ENCODE measurements at places on chromosomes 1 and 21.

GRCh38 chr1:222263791-222264190, 284.1 kb downstream of the HHIPL2 start:
- DNase-seq, result no peak

GRCh38 chr1:19321071-19321470, 8.9 kb downstream of the SLC66A1 start:
- DNase-seq, result no peak

DNA sequence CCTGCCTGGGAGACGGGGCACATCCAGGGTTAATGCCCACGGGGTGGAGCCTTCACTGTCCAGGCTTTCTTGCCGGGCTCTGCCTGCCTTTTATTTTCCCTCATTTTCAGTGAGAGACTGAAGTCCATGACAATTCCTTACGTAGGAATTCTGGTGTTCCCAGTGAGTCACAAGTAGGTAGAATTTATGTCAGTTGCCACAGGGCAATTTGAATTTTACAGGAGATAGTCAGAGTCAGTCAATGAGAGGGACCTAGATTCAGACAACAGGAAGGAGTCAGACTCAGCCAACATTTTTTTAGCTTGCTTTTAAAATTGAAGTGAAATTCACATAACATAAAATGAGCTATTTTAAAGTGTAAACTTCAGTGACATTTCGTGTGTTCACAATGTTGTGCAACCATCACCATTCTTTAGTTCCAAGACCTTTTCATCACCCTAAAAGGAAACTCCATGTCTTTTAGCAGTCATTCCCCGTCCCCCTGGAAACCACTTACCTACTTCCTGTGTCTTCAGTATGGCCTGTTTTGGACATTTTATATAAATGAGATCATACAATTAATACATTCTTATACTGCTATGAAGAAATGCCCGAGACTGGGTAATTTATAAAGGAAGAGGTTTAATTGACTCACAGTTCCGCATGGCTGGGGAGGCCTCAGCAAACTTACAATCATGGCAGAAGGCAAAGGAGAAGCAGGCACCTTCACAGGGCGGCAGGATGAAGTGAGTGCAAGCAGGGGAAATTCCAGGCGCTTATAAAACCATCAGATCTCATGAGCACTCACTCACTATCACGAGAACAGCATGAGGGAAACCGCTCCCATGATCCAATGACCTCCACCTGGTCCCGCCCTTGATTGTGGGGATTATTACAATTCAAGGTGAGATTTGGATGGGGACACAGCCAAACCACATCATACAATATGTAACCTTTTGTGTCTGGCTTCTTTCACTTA, 14.6 kb downstream of the AJAP1 start:
- no peak for DNase-seq

GRCh38 chr1:115258302-115258866, 79.7 kb downstream of the NGF start:
- DNase-seq, result no peak

DNA sequence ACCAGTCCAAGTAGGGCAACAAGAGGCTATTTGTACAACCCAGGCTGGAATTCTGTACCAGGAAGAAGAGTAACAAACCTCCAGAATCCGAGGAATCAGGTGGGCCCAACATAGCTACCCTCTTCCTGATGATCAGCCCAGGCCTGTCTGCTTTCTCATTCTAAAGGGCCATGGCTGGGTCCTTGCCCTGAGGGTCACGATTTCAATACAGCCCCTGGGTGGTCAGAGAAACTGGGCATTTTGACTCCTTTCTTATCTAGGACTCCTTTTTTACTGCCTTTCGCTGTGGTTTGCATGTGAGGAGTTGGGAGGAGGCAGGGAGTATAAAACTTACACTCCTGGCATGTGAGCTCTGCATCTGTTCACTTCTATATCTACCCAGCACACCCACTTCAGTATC, 164.9 kb upstream of the COA6 start:
- DNase-seq, result no peak

DNA sequence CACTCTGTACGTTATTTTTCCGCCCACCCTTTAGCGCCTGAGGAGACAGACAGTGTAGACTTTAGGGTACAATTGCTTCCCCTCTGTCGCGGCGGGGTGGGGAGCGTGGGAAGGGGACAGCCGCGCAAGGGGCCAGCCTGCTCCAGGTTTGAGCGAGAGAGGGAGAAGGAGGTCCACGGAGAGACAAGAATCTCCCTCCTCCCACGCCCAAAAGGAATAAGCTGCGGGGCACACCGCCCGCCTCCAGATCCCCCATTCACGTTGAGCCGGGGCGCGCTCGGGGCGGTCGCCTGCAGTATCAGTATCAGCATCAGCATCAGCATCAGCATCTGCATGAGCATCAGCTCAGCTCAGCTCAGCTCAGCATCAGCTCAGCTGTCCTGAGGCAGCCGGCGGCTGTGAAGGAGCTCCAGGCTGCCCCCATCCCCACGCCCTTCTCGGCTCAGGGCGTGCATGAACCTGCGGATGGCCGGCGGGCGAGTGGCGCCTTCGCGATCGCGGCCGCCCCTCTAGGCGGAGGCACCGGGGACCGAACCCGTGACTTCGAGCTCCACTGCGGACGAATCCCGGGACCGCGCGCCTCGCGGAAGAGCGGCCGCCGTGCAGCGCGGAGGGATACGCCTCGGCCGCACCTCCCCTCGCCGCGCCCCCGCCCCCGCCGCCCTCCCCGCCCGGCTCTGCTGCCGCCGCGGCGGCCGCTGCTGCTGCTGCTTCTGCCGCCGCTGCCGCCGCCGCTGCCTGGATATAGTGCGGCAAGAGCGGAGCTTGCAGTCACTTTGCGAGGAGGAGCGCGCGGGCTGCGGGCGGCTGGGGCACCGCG, at the start of gene NCAM2:
Gene NCAM2 (plus strand): TSS at position 774 of the 820 bp plus-strand sequence.
- DNase-seq, result peak; percentile 37

DNA sequence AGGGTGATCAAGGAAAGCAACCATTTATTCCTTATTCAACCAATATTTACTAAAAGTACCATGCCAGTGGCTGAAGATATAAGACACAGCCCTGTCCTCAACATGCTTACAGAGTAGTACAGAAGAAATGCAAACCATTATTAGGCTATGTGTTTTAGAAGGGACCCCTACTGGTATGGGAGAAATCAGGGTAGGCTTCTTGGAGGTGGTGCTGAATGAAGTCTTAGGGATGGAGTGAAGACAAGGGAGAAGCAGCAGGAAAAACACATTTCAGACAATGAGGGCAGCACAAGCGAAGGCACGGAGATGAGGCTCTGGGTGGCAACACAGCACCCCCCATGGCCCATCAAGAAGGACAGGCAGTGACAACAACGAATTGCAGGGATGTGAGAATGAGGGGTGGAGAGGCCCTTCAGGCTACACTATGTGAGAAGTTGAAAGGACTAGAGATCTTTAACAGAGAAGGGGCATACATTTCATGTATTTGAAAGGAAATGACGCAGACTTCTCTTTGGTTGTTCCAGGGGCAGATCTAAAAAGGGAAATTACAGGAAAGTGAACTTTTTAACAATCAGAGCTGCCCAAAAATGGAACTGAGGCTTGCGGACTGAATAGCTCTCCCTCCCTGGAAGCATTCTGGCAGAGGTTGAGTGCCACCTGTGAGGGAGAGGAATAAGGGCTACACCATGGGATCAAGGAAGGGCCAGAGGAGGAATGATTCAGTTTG, 16.8 kb upstream of the CD58 start:
- no peak for DNase-seq

DNA sequence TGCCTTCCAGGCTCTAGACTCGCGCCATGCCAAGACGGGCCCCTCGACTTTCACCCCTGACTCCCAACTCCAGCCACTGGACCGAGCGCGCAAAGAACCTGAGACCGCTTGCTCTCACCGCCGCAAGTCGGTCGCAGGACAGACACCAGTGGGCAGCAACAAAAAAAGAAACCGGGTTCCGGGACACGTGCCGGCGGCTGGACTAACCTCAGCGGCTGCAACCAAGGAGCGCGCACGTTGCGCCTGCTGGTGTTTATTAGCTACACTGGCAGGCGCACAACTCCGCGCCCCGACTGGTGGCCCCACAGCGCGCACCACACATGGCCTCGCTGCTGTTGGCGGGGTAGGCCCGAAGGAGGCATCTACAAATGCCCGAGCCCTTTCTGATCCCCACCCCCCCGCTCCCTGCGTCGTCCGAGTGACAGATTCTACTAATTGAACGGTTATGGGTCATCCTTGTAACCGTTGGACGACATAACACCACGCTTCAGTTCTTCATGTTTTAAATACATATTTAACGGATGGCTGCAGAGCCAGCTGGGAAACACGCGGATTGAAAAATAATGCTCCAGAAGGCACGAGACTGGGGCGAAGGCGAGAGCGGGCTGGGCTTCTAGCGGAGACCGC, 2.0 kb upstream of the OLIG2 start:
- DNase-seq, result no peak

GRCh38 chr21:29547998-29548397, 249.3 kb downstream of the BACH1 start:
- DNase-seq, result no peak

DNA sequence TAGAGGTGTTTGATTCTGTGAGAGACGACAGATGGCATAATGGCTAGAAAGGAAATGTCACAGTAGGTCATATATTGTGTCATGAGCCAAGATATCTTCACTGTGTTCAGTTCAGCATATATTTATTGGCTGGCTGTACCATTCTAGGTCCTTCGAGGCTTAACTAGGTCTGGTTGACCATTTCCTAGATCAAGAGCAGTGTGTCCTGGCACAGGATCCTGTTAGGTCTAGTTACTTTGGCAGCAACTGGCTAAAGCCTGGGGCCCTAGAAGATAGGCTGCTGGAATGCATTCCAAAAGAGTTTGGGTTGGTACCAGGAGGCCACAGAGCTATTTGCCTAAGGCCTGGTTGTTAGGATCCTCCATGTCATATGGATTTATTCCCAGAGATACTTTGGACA, 20.9 kb downstream of the ZBTB40 start:
- DNase-seq, result no peak

- no peak for DNase-seq
Observed at GRCh38 chr1:228158151-228159007, 7.2 kb upstream of the IBA57 start.

GRCh38 chr1:196557797-196558196, 50.4 kb downstream of the KCNT2 start:
- no peak for DNase-seq

- no peak for DNase-seq
Observed at GRCh38 chr1:212691561-212692071, 8.0 kb downstream of the BATF3 start.

DNA sequence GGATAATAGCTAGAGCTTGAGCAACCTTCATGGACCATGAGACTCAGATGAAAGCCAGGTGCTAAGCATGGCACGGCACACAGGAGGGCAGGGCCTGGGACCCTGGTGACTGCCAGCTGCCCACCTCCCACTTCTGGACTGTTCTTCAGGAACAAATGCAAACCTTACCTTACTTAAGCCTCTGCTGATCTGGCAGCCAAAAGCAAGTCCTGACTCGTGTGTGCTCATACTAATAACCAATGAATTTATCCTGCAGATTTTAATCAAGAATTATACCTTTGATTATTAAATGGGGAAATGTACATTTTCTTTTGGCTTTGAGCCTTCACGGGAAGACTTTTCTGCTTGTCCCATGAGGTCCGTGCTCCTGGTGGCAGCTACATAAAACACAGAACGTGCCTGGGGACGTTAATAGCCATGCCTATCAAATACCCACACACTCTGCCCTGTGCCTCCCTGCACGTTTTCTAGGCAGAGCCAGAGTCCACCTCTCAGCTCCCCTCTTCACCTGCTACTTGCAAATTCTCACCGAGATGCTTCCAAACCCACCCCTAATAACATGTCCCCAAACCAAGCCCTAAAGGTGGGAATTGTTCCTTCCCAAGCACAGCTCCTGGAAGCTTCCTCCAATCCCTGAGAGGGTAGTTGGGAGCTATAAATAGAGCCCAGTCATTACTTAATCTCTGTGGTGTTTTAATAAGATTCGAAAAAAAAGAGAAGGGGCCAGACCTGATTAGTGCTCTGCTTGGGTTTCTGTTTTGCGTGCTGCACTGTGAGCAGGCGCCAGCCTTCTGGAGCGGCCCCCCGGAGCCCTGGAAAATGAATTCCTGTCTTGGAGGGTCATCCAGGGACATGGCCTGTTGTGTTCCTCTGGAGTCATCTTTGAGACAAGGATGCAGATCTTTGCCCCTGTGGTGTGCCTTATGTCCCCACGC, 33.5 kb downstream of the SLC1A7 start:
- DNase-seq, result no peak

DNA sequence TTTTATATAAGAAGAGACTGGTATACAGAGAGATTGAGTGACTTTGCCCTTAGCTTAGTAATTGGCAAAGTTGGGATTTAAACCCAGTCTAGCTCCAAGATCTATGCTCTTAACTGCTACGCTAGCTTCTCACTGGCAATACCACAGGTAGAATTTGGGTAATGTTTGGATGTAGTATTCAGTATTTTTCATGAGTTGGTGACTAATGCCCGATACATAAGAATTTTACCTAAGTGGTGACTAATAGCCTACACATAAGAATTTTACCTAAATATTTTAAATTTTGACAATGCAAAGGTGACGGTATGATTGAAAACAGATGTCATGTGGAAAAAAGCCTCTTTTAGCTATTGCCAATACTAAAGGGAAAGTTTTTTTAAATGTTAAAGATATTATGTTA, 24.3 kb downstream of the GPSM2 start:
- no peak for DNase-seq

DNA sequence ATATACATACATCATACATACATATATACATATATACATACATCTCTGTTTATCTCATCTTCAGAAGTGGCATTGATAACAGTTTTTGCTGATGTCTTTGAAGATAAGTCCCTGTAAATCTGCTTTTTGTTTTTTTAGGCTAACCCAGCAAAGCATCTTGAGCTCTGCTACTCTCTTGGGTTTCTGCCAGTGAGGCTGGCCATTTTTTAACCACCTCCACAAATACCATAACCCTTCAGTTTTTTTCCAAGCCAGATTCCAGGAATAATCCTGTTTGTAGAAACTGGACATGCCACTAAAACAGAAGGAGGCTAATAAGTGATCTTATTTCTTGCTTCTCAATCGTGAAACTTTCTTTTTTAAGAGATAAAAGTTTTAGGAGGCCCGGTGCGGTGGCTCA, 21.6 kb downstream of the SDHC start:
- DNase-seq, result no peak

GRCh38 chr21:37058261-37058660, 14.6 kb downstream of the PIGP start:
- DNase-seq, result no peak

- DNase-seq, result no peak
Observed at GRCh38 chr1:220901881-220902280, 22.6 kb downstream of the HLX start.

GRCh38 chr1:3902571-3903091, 2.6 kb upstream of the C1orf174 start:
- no peak for DNase-seq

GRCh38 chr1:20266141-20266540, 24.5 kb upstream of the VWA5B1 start:
- no peak for DNase-seq

DNA sequence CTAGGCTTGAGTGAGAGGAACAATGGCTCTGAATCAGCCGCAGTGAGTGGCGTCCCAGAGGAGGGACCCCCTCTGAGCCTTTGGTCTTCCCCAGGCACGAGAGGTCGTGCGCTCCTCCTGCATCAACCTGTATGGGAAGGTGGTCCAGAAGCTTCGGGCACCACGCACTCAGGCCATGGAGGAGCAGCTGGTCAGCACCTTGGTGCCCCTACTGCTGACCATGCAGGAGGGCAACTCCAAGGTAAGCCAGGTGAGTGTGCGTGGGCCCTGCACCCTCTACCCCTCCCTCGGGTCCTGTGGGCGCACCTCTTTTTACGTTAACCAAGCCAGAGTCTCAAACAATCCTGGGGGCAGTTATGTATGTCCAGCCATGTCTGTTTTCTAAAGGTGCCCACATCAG, 13.7 kb upstream of the TTC4 start:
- DNase-seq, result no peak

GRCh38 chr21:42578034-42578433, 64.4 kb downstream of the SLC37A1 start:
- no peak for DNase-seq
